ENCODE measurements at places on chromosomes 4 and X.

DNA sequence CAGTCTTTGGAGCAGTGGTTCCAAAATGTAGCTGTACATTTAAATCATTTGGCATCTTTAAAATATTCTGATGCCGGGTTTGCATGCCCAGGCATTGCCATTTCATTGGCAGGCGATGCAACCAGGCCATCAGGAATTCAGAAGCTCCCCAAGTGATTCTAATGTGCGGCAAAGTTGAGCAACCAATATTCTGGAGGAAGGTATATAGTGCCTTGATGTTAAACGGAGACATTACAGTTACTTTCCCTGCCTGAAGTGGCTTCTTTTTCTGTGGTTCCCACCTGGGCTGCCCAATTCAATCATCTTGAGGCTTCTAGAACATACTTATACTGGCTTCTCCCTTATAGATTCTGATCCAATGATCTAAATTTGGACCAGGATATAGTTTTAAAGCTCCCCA, 68.7 kb upstream of the PGM2 start:
- DNase-seq, result no peak

GRCh38 chrX:129649268-129650182, 5.2 kb downstream of the APLN start:
- no peak for DNase-seq

DNA sequence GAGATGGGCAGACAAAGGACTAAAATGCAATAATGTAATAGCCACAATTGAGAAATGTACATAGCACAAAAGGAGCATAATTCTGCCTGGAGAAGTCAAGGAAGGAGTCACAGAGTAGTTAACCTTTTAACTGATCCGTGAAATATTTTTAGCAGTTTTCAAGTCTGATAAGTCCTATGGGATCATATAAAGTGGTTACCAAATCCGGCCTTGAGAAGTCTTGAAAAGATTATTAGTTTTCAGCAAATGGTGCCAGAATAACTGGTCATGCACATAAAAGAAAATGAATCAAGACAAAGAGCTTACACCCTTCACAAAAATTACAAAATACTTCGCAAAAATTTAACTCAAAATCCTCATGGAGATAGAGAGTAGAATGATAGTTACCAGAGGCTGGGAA, 788.7 kb upstream of the AMOT start:
- DNase-seq, result no peak

DNA sequence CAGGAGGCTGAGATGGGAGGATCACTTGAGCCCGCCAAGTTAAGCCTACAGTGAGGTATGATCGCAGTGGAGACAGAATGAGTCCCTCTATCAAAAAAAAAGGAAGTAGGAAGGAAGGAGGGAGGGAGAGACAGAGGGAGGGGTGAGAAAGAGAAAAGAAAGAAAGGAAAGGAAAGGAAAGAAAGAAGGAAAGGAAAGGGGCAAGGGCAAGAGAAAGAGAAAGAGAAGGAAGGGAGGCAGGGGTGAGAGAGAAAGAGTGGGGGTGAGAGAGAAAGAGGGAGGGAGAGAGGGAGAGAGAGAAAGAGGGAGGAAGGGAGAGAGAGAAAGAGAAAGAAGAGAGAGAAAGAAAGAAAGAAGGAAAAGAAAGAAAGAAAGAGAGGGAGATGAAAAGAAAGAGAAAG, 13.2 kb downstream of the ELF2 start:
- DNase-seq, result no peak

All from stimulated activated CD4-positive, alpha-beta T cell treated with anti-CD3 and anti-CD28 coated beads, Interleukin-12 subunit alpha, Interleukin-12 subunit beta, amount 100 ng/mL, for 24 hours (primary cell).